ENCODE measurements at places on chromosomes 1 and 21. TPM values are rescaled to one million over a fixed set of nuclear protein-coding genes. Genes with fewer than 3 reads are reported as not detected.
A peak's percentile ranks its signal among the peaks of the same experiment; 100 is the strongest.

DNA sequence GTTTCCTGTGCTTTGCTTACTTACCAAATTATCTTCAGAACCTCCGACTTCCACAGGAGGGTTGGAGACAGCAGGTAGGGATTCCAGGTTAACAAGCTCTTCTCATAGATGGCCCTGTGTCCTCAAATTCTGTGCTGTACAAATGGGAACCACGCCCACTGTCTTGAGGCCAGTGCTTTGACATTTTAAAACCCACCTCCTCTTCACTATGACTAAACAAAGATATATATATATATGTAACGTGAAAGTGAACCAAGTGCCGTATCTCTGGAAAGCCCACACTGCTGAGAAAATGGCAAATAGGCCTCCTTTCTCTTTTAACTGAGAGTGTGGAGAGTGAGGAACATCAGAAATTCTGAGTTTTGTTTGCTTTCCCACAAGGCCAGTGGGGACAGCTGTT lies 99.6 kb downstream of the ZBTB18 start:
- DNase-seq: no peak

DNA sequence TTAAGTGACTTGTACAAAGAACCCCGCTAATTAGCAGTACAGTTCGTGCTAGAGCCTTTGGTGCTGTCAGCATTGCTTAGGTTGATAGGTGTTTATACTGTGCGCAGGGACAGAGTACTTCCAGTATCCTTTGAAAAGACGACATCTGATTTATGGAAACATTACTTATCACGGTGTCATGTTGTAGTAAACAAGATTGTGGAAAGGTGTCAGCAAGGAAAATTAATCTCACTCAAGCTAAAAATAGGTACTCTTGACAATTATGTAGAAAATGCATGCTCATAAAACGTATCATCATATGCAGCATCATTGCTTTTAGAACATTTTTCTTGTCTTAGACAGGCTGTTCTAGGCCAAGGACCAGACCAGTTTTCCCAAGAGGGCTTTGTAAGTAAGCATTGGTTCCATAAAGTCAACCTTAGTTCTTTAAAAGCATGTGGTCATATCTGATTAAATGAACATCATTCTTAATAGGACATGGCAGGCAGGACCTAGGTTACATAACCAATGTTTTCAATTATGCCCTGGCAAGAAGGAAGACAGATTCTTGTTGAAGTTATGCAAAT lies 33.0 kb downstream of the SH3BGR start:
- no peak for DNase-seq

- no peak for DNase-seq
These were observed 17.3 kb upstream of the PTCH2 start for GRCh38 chr1:44860331-44860730.

GRCh38 chr1:228867951-228868730 lies 132.9 kb downstream of the RHOU start:
- no peak for DNase-seq

DNA sequence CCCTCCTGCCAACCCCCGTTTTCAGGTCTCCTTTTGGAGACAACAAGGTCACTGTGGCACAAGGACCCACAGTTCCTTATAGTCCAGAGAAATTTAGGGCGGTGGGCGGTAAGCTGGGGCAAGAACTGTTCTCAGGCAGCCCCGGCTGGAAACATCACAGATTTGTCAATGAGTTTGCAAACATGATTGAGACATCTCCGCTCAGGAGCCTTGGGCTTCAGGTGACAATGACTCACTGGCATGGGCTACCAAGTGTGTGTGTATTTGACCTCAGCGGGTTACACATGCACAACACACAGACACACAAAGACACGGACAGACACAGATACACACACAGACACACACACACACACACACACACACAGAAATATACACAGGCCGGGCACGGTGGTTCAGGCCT lies 58.2 kb upstream of the ABCG1 start:
- no peak for DNase-seq

DNA sequence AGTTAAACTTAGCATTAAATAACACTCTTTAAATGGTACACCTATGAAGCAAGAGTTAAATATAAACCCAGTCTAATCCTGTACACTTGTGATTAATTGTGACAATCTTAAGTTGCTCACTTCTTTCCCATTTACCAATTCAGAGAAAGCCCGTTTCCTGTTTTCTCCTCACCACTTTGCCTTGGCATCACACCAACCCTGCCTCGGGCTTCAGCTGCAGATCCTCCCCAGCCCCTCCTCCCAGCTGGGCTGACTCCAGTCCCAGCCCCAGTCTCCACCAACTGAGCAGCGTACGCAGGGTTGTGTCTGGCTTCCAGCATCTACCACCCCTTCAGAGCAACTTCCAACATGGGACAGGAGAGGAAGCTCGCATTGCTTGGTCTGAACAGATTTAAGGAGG lies 4.1 kb downstream of the PYCR2 start:
- peak; percentile 73 for DNase-seq

DNA sequence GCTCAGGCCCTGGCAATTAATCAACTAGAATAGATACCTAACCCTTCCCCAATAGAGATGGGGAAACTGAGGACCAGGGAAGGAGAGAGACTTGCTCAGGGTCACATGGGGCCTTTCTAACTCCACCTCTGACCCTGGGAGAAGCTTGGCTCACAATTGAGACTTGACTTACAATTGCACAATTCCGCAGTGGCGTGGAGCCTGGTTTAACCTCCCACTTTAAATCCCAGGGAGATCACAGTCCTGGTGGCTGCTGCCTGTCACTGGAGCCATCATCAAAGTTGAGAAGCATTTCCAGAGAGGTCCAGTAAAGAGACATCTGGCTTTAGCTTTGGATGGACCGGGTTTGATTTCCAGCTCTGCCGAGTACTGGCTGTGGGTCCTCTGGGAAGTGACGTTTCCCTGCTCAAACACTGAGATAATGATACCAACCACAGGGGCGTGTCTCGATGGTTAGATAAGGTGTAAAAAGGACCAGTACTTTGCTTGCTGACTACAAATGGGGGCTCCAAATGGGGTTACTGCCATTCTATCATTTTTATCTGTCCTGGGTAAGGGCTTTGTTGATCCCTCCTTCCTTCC lies 39.3 kb downstream of the TRIM62 start:
- DNase-seq: no peak

DNA sequence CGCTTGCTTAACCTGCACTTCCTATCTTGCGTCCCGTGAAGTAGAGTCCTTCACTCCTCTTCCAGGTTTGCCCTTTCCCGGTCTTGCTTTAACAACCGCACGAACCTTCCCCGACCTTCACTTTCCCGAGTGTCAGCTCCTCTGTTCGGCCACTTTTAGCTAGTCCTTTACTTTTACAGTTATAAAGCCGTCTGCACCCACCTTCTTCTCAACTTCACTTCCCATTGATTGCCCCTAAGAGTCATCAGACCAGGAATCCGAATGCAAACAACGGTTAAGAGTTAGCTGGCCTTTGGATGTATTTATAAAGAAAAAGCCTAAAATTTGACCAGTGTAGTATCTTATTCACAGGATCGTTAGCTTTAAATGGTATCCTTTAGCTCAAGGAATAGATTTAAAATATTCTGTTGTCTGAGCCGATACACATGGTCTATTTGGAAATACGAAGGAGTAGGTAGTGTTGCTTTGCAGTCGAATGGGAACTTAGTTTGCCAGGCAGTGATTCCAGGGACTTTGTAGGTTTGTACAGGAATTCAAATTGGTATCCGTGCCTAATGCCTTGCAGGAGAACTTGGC lies 1.4 kb downstream of the PPP2R5A start:
- no peak for DNase-seq

GRCh38 chr1:31785947-31786290 lies 21.8 kb upstream of the ADGRB2 start:
- DNase-seq: no peak

DNA sequence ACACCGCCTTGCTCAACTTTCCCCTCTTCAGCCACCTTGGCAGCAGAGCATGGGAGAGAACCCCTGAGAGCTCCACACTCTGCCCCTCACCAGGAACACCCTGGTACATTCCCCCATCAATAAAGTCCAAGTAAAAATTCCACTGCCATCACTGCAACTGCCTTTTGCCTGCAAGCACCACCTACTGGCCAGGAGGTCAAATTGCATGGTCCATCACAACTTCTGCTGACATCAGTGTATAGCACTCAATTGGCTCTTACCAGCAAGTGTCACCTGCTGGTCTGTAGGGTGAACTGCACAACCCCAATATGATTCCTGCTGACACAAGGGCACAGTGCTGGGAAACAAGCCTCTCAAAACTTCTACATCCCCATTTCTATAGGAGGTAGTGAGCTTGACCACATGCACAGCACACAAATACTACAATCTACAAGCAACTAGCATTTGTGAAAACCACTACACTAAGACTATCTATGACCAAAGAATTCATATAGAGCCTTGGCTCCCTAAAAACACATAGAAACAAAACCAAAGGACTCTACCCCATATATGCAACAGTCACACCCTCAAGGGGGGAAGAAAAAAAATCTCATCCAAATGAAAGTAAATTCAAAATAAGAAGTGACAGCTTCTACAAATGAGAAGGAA lies 69.2 kb downstream of the FASLG start:
- no peak for DNase-seq

GRCh38 chr1:66022904-66023620 lies 230.4 kb downstream of the PDE4B start:
- DNase-seq: no peak

DNA sequence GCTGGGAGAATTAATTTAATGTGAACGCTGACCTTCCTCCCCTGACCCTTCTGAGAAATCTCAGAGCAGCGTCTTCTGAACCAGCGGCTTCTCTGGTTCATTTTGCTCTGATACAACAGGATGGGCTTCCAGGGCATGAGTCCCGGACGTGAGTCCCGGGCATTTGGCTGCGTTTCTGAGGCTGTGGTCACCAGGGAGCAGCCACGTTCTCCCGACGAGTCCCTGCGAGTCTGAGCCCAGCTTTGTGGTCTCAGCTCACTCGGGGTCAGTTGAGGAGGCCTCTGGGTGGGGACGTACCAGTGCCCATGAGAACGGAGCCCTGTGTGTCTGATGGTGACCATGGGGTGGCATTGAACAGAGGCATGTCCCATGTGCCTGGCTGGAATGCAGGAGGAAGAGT lies 17.7 kb upstream of the OBSCN start:
- no peak for DNase-seq

DNA sequence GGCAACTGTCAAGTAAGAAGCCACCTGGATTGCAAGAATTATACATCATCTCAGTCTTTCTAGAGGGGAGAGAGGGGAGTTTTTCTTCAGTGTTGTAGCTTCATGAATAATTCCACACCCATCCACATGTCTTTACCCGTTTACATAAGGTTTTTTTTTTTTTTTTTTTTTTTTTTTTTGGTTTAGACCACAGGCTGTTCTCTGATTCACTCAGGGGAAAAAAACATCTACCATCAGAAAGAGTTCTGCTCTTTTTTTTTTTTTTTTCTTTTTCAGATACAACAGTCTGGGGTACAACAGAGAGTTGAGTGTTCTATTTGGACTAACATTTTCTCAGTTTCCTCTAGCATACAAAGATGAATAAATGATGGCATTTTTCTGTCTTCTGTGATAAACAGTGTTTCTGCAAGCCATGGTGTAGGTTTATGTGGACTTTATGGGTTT lies 4.9 kb upstream of the KIF14 start:
- DNase-seq: no peak

DNA sequence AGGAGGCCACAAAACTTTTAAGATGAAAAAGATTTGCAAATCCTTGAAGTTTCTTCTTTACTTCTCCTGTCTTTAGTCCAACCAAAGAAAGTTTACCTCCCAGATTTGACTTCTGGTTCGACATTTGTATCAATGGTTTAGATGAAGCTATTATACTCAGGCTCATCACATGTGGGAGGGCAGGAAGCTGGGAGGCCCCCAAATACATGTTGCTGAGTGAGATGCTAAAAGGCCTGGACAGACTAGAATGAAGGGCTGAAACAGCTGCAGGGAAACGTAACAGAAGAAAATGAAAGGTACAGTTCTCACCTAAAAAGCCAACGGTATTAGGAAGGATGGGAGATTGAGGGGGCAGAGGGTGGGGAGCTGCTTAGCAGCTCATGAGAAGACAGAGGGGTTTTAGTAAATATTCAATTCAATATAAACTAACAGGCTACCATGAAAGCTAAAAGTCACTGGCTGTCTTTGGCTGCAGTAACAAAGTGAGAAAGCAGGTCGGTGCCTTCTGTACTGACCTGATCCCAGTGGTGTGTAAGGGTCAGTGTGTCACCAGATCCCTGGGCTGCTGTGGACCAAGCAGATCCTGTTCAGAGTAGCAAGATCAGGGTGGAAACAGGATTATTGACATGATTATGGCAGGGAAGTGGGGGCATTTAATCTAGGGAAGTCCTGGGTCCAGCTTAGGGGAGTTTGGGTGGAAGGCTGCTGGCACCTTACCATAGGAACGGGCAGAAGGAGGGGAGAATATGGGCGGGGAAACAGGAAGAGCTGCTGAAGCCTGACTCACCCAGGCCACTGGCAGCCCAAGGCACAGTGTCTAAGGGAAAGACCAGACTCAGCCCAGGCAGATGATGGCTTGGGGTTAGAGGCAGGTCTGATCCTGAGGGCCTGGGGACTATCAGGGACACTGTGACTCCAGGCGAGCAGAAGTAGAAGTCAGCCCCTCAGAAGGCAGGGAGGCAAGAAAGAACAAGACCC lies 60.4 kb downstream of the KCNN3 start:
- no peak for DNase-seq

DNA sequence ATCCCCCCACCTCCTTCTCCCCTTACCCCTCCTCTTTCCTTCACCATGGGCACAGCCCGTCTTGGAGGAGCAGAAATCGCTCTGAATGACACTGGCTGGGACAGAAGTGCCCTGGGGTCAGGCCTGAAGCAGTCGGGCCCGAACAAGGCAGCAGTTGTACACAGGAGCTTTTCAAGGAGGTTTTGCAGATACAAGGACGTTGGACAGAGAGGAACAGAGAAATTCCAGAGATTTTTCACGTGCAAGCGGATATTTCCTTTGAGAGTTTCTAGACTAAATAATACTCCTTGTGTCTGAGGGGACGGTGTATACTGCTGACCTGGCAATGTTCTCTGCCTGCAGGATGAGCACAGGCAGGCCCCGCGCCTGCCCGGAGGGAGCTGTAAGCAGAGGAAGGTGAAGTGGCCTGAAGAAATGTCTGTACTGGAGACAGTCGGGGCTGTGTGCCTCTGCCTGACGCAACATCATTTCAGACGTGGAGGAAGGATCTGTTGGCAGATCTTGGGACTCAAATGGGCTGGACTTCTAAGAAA lies 95.3 kb upstream of the SLC25A33 start:
- no peak for DNase-seq

DNA sequence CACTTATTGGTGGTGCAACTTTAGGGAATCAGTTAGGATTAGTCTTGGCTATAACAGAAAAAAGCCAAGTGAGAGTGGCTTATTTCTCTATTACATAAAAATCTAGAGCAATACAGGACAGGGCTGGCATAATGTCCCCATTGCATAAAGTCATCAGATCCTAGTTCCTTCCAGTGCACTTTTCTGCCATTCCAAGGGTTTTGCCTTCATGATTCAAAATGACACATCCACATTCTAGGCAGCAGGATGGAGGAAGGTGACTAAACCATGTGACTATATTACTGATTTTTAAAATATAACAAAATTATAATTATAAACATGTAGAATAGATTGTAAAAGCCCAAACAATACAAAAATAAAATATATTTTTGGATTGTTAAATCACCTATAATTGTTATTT lies 18.8 kb downstream of the JUN start:
- DNase-seq: no peak

GRCh38 chr1:205301205-205301821 lies 20.2 kb downstream of the NUAK2 start:
- no peak for DNase-seq

ODR4 gene
- 10.9 TPM for total RNA-seq

SPRR3 gene
- total RNA-seq: not detected

SPRR2A gene
- total RNA-seq: not detected

MAN1C1 gene
- 18.0 TPM for total RNA-seq

HPCAL4 gene
- 0.88 TPM for total RNA-seq

ZMYND12 gene
- 2.6 TPM for total RNA-seq
